ENCODE measurements at places on chromosomes 5 and 9. TPM values are rescaled to one million over a fixed set of nuclear protein-coding genes. Genes with fewer than 3 reads are reported as not detected.

Gene CTXN3
- not detected for total RNA-seq

GRCh38 chr5:179816401-179816795 lies 4.3 kb upstream of the SQSTM1 start:
- no peak for DNase-seq

DNA sequence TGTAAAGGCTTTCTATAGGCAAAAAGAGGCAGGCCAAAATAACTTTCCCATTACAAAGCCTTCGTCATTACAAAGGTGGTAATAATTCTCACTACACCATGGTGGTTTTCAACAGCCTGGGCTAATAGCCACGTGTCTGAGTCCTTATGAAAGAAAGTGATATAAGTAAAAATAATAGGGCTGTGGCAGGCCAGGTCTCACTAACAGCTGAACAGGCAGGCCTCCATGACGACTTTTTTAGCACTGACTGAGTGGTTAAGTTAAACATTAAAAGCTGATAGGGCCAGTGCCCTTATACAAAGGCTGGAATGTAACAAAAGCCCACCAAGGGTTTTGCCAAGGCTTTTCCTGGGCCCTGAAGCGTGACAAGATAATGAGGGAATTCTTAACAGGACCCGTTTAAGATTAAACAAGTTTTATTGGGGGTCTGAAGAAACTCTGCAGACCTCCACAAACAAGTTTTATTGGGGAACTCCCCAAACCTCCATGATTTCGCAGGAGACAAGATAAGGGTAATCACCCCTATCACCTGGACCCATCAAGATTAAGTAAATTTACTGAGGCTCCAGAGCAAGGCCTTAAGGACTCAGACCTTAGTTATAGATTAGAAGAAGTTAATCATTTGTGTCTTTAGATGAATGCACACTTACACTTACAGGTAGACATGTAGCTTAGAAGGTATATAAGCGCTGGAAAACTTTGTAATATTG lies 412.9 kb downstream of the CHSY3 start:
- DNase-seq: no peak

DNA sequence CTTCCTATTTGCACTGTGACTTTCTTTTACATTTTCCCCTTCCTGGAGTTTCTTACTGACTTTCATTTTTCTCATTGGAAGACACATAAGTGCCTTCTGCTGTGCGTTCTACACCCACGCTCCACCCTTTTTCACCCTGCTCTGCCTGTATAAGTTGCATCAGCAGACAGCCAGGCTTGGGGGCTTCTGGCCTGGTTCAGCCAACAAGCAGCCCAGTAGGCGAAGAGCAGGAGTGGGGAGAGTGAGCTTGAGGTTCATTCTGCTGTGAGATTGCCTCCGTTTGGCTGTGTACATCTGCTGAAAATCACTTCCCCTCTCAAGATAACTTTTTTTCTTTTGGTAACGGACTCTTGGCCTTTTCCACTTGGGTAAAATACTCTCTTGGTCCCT lies 38.4 kb downstream of the RASGRF2 start:
- DNase-seq: no peak

DNA sequence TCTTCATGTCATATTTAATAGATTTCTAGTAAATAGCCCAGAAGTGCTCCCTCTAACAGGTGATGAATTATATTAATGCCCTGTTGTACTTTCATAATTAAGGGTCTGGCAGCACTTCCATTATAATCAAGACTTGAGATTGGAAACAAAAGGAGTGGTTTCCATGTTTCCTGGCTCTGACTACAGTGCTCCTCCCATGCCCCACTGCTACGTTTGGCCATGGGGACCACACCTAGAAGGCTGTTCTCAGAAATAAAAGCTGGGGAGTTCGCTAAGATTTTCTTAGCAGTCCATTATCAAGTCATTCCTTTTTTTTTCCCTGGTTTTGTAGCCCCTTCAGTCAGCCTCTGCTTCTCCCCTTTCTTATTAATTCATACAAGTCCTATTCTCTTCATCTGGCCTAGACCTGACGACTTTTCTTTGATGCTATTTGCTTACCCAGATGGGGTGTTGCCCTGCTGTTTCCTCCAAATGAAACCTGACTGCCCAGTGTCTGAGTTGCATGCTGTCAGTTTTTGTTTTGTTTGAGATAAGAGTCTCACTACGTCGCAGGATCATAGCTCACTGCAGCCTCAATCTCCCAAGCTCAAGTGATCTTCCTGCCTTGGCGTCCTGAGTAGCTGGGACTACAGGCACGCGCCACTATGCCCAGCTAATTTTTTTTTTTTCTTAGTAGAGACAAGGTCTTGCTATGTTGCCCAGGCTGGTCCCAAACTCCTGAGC lies 312.1 kb upstream of the EFNA5 start:
- DNase-seq: no peak

- DNase-seq: no peak
Measured at GRCh38 chr5:160371294-160371693, 868 bp upstream of the C1QTNF2 start.
